ENCODE measurements at places on chromosomes 1 and 21.

- DNase-seq = no peak
Observed at GRCh38 chr1:40264354-40264781, 6.3 kb downstream of the ZMPSTE24 start.

- no peak for DNase-seq
Observed at GRCh38 chr21:35010447-35010846, 38.7 kb downstream of the RUNX1 start.

GRCh38 chr1:205076245-205076761, 8.0 kb downstream of the TMEM81 start:
- no peak for DNase-seq

DNA sequence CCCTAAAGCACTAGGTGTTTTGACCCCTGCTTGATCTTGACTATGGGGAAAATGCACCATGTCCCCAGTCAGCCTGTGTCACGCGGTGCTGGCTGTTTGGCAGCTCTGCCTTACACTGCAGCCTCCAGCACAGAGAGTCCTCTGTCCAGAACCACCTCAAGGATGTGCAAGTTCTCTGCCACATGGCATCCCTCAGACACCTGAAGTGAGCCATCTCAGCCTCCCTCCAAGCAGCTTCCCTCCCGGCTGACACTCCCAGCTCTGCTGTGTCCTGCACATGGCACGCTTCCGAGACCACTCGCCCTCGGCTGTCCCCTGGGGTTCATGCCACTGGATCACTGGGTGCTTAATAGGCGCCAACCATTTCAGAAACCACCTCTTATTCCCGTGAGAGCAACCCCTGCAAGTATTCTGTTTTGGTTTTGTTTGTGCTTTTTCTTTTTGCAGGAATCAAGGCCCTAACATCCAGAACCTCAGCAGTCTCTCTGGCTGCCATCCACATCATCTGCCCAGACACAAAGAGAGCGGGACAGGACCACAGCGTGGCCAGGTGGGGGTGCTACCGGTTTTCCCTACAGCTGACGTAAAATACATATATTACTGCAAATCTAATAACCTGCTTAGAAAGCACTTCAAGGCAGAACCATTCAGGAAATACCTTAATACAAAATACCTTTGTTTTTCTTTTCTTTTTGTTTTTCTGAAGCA, 45.7 kb downstream of the CAPZB start:
- DNase-seq = no peak

GRCh38 chr1:39729030-39729429, 9.7 kb upstream of the PPIE start:
- no peak for DNase-seq
